ENCODE measurements at places on chromosomes 3 and 15.

- ATAC-seq, result peak; percentile 70
Observed at GRCh38 chr15:92077353-92078085, 224.0 kb downstream of the SLCO3A1 start.

DNA sequence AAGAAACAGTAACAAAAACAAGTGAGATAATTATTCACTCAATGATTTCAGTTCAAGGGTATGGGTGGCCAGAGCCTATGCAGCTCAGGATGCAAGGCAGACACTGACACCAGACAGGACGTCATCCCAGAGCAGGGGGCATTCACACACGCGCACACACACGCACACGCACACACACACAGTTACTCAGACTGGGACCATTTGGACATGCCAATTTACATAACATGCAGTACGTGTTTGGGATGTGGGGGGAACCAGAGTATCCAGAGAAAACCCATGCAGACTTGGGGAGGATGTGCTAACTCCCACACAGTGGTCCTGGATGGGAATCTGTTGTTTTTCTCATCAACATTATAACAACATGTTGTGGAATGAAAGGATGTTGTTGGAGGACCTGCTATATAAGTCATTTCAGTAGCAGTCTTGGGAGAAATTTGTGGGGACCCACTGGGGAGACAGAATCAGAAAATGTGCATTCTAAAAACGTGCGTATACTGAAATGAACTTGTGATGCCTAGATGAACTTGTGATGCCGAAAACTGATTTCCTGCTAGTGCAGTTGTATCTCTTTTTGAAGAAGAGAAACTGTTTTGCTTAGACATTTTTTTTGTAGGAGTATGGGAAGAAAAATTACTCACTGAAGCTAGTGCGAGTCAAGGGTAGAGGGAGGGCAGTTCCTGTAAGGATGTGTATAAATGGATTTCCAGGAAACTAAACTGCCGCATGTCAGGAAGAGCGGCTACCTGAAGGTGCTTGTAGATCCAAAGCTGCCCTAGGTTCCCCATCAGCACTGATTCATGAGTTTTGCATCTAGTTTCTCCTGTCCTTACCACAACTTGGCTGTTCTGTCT, 25.2 kb downstream of the CD200 start:
- ATAC-seq, result peak; percentile 59

DNA sequence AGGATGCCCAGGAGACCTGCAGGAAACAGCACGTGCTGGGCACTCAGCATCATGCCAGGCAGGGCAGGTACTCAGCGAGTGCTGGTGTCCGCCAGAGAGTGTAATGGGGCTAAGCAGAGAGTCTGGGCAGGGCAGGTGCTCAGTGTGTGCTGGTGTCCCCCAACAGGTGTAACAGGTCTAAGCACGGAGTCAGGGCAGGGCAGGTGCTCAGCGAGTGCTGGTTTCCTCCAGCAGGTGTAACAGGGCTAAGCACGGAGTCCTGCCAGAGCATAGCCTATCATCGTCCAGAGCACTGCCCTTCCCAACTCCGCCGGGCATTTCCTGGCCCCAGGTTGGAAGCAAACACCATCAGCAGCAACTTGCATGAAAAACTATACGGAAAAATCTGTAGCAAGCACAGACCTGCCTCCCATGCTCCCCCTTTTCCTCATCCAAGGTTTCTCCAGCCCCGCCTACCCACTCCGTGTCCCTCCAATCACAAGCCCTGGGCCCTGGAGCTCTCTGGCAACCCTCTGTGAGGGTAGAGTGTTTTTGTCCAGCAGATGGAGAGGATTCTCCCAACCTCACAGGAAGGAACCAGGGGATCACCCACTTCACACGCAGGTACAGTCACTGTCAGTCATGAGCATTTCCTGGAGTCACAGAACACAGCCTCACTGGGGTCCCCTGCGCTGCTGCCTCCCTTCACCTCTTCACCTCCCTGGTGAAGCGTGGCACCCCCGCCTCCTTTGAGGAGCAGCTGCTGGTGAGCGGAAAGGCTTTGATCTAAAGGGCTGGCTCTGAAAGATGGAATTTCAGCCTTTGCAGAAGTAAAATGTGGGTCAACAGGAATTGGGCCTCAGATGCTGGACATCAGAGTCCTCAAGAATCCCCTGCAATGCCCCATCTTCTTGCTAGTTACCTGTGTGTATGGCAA, 302.5 kb downstream of the OCA2 start:
- no peak for ATAC-seq

DNA sequence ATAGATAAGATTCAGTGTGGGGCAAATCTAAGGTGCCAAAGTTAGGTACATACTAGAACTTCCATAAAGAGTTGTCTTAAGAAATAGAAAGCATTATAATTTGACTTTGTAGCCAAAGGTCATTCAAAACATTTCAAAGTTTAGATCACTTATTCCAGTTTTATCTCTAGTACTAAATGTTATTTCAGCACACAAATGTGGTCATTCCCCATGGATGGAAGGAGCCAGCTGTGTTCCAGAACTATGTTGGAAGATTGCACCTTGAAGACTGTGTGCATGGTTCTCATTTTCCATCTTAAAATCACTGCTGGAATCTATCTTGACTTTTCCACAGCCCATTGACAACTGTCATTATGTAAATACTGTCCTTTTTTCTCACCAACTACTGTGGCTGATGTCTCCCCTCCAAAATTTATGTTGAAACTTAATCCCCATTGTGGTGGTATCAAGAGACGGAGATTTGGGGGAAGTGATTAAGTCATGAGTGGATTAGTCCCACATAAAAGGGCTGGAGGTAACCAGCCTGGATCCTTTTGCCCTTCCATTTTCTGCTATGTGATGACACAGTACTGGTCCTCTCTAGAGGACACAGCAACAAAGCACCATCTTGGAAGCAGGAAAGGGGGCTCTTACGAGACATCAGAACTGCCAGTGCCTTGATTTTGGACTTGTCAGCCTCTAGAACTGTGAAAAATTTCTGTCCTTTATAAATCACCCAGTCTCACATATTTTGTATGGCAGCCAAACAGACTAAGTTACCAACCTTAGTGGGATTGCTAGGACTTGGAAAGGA, 24.0 kb downstream of the TGFBR2 start:
- ATAC-seq, result no peak

- no peak for ATAC-seq
Observed at GRCh38 chr3:49805897-49806701, 3.0 kb downstream of the INKA1 start.

DNA sequence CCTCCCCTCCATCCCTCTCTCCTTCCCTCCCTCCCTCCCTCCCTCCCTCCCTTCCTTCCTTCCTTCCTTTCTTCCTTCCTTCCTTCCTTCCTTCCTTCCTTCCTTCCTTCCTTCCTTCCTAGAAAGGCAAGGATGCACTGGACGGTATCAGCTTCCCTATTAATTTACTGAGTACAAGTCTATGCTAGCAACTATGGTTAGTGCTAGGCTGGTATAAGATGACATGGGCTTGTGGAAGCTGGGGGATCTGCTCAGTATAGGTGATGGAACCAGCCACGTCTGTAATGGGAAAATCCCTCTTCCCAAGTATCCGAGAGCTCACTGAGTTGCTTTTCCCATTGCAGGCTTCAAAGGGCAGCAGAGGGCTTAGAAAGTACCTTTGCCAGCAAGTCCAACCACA, 96.4 kb upstream of the WNT5A start:
- ATAC-seq, result no peak

DNA sequence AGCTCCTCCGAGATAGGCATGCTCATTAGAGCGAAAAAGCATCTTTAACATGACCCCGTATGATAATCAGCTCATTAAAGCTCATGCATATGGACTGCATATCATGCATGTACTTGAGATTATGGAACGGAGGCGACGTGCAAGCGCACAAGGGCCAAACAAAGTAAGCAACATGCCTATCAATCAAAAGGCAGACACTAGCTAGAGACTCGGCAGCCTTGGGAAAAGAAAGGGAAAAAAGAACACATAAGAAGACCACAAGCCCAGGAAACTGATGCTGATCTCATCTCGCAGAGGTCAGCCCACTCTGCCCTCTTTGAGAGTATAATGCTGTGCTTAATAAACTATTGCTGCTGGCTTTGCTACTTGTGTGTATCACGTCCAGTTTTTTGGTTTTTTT, 2.6 kb upstream of the ACOX2 start:
- ATAC-seq, result no peak

- peak; percentile 31 for ATAC-seq
Observed at GRCh38 chr3:183824761-183825455, 469 bp downstream of the MAP6D1 start.

DNA sequence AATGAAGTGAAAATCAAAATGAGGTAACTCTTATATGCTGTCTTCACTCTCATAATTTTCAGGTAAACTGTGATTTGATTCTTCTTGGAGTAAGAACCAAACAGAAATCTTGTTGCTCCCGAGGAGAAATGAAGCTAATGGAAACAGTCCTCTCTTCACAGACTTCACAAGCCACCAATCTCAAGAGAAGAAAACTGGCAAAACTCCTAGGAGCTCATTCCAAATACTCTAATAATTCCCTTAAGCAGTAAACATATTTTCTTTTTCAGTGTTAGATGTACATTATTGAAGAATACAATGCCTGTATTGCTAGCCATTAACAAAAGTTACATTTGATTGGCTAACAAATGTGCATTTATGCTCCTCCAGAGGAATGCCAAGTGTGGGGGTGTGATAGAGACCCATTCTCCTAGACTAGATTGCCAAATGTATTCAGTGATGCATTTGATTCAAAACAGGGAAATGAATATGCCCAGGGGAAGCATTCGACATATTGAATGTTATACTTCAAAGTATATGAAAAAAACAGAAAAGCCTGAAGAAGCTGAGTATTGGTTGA, 11.8 kb upstream of the RIOX2 start:
- ATAC-seq, result no peak

All from activated CD4-positive, CD25-positive, alpha-beta regulatory T cell treated with anti-CD3 and anti-CD28 coated beads, Interleukin-2, amount 50 U/mL, for 24 hours (primary cell).